HTR-8/SVneo (cell line): ENCODE measurements at places on chromosomes 7 and 10.
A peak's percentile ranks its signal among the peaks of the same experiment; 100 is the strongest.

DNA sequence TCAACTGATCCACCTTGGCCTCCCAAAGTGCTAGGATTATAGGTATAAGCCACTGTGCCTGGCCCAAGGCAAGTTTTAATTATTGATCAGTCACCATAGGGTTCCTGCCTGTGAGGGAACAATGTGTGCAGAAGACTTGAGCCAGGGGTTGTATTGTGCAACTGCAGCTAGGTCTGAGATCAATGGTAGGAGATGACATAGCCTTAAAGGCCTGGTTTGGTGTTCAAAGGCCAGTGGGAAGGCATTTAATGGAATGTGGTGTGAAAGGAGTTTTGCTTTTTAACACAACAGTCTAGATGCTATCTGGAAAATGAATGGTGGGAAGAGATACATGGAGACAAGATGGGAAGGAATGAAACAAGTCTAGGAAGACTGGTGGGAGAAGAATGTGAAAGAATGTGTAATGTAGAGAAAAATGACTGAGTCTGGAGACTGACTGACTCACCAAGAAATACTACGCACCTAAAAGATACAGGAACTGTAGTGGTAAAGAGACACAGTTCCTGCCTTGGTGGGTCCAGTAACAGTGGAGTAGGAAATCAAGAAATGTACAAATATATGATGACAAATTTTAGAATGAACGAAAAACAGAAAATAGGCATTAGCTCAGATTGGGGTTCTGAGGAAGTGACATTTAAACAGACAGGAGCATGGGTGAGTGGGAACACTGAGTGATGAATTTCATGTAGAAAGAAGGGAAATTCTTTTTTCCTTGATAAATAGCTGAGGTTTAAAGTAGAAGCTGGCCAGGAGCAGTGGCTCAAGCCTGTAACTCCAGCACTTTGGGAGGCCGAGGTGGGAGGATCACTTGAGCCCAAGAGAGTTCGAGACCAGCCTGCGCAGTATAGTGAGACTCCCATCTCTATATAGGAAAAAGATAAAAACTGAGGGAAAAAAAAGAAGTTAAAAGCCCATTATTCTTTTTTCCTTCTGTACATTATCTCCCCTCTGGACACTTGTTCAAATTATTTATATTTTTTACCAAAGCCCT is 9.4 kb downstream of the HNRNPF start:
- DNase-seq: no peak

- DNase-seq: no peak
Observed at GRCh38 chr7:142529591-142529990, 219.7 kb upstream of the PRSS1 start.

GRCh38 chr7:28083164-28083997 is 97.2 kb downstream of the JAZF1 start:
- DNase-seq: no peak

- peak; percentile 7 for DNase-seq
Observed at GRCh38 chr10:133009218-133009950, 67.0 kb upstream of the CFAP46 start.

DNA sequence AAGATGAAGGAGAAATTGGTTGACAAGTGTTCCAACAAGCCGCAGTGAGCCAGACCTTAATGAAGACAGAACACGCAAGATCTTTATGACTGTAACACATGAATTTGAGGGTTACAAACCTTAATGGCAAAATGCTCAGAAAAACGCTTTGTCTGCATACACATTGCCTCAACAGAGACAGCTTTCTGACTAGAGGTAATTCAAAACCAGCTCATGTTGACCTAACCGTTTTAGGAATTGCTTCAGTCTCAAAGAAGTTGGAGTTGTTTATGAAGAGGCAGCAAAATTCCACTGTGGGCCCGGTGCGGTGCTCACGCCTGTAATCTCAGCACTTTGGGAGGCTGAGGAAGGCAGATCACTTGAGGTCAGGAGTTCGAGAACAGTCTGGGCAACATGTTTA is 2.2 kb upstream of the GTF2I start:
- DNase-seq: no peak

DNA sequence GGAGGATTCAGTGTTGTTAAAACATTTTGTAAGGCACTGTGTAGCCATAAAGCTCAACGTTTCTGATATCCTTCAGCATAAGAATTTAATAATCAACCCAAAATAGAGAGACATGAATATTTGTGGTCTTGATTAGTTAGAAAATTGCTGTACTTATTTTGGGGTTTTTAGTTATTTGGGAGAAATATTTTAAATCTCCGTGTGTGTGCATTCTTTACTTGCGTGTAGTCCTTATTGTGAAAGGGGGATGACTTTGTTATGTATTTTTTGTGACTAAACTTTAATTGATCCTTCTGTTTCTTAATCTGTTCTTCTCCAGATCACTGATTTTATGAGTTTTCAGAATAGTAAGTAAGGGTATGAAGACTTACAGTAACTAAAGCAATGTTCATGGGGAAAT is 81.2 kb downstream of the ZNRF2 start:
- no peak for DNase-seq

DNA sequence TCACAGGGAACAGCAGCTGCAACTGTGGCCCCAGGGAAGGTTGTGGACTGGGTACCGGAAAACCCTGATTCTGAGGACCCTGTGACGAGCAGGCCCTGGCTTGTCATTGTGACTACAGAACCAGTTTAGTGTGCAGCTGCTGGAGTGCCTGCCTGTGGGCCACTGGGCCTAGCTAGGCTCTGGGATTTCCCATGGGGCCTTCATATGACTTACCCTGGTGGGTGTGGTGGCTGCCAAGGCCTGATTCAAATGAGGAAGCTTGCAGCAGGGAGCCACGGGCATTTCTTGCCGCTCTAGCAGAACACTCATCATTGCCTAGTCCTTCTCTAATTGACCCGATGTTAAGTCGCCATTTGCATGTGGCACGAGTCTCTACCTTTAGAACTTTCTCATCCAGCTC is 14.7 kb upstream of the CAMK2G start:
- DNase-seq: no peak

DNA sequence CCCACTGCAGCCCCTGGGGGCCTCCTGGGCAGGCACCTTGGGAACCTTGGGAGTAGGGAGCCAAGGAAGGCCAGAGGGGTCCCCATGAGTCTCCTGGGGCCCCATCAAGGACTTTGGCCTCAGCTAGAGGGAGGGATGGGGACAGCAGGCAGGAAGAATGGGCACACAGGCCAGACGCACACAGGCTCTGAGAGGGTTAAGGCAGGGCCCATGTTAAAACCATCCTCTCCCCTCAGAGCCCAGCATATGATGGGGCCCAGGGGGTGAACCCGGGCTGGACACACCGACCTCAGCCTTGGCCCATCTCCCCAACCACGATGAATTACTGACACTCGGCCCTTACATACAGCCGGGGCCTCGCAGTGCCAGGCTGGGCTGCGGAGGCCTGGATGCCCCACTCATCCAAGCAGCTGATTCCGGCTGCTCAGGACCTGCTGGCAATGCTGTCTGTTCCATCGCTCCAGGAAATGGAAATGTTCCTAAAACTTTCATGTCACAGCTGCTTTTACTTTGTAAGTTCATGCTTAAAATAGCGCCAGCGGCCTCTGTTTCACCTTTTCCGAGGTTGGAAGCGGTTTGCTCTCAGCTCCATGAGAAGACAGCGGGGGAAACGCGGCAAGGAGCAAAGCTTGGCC is 17.3 kb upstream of the INPP5A start:
- DNase-seq: no peak

- DNase-seq: no peak
Observed at GRCh38 chr7:91636129-91636724, 244.3 kb downstream of the MTERF1 start.

- no peak for DNase-seq
Observed at GRCh38 chr10:29772403-29772802, 137.6 kb upstream of the SVIL start.

DNA sequence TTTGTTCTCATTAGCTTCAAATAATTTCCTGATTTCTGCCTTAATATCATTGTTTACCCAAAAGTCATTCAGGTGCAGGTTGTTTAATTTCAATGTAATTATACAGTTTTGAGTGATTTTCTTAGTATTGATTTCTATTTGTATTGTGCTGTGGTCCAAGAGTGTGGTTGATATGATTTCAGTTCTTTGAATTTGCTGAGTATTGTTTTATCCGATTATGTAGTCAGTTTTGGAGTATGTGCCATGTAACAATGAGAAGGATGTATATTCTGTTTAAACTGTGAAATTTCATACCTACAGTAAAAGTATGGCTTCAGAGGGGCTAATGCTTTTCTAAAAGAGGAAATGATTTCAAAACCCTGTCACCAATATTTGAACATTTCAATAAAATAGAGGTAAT is 17.4 kb upstream of the GRM8 start:
- no peak for DNase-seq

DNA sequence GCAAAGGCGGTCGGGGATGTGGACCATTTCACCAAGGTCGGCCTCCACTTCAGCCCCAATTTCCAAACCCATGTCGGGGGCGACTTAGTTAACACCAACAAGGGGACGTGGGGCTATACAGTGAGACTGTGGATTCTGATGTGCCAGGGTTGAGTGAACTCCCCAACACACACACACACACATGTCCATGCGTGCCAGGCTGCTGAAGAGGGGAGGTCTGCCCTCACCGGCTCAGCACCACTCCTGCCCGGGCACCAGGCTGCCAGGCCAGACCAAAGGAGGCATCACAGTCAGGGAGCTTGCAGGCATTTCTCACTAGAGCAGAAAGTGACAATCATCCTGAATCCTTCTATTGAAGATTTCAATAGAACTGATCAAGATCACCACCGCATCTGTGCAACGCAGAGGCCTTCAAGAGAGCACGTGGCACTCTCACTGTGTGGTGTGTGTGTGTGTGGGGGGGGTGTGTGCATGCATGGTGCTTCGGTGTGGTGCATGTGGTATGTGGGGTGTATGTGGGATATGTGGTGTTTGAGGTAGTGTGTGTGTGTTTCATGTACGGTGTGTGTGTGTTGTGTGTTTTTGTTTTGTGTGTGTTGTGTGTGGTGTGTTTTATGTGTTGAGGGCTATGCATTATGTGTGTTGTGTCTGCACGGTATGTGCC is 403.5 kb upstream of the RNF32 start:
- DNase-seq: no peak

DNA sequence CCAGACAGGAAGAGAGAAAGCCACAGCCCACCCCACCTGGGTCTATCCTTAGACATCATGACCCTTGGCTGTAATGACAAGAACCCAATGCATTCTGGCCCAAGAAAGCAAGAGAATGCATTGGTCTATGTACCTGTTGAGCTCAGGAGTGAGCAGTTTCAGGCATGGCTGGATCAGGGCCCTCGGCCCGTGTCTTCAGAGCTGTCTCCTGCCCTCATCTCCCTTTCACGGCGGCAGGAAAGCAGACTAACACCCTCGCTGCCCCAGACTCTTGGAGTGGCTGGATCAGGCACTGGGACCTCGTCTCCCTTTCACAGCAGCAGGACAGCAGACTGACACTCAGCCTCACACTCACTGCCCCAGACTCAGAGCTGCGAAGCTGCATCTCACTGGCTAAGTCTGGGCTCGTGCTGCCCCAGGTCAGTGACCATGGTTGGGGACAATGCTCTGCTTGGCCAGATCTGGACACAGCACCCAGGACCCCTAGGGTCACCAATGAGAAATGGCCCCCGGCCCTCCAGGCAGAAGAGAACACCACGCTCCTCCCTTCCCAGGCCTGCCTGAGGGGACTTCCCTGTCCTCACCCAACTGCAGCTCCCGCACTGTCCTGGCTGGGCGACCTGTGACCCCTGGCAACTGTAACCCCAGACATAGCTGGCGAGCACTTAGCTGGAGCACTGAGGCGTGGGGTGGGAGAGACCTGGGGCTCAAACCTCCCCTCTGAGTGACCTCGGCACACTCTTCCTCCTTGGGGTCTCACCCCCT is 12.9 kb upstream of the PDGFA start:
- DNase-seq: no peak

GRCh38 chr7:122300956-122301833 is 3.4 kb downstream of the FEZF1 start:
- DNase-seq: no peak

- no peak for DNase-seq
Observed at GRCh38 chr7:131942287-131943150, 386.1 kb upstream of the PODXL start.

- DNase-seq: no peak
Observed at GRCh38 chr10:61503051-61503450, 49.9 kb upstream of the TMEM26 start.

- peak; percentile 19 for DNase-seq
Observed at GRCh38 chr10:120423431-120424197, 33.4 kb upstream of the PLPP4 start.

DNA sequence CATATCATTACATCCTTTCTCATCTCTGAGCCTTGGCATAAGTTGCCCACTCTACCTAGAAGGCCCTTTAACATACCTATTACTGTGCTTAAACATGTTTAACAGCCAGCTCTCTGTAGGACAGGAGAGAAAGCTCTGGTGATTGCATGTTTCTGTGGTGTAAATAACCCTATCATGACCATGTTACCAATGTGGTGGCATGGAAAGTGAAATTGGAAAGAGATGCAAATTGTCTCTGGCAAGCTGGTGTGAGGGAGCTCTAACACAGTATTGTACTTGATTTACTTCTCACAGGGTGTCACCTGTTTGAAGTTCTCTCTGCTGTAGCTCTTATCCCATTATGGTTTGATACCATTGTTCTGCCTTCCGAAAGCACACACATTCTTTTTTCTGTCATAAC is 231.8 kb upstream of the DKK1 start:
- no peak for DNase-seq

GRCh38 chr7:123569352-123570010 is 11.9 kb upstream of the NDUFA5 start:
- DNase-seq: no peak

- DNase-seq: no peak
Observed at GRCh38 chr10:5971886-5972285, 5.5 kb downstream of the IL15RA start.

DNA sequence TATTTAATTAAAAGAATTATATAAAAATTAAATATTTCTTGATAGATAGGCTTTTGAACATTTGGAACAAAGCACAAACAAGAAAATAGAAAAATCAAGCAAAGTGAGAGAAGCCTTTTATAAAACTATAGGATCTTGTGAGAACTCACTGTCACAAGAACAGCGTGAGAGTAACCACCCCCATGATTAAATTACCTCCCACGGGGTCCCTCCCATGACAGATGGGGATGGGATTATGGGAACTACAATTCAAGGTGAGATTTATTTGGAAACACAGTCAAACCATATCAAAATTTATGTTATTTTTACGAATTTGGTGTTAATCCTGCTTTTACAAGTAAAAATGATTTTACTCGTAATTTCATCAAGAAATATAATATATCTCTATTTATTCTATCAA is 1136.1 kb upstream of the POT1 start:
- no peak for DNase-seq

DNA sequence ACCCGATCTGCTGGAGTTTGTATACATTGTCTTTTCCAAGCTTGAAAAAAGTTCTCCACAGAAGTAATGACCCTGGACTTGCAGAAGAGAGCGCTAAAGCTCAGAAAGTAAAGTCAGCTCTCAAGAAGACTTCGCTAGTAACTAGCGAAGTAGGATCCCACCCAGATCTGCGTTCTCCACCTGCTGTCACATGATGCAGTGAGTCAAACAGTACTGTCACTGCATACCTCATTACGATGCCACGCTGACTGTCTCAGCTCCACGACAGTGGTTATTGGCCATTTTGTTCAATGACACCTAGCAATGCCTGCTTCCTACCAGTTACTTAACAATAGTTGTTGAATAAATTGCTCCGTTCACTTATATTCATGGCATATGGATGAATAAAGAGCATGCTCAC is 29.7 kb upstream of the SEC61G start:
- DNase-seq: peak; percentile 86

GRCh38 chr7:88835147-88835728 is 39.7 kb upstream of the TEX47 start:
- no peak for DNase-seq
